Mesothelial cell of epicardium (in vitro differentiated cells): ENCODE measurements at places on chromosomes 6 and 20. TPM values are rescaled to one million over a fixed set of nuclear protein-coding genes. Genes with fewer than 3 reads are reported as not detected.

GRCh38 chr6:165846123-165846966, 183.3 kb upstream of the PDE10A start:
- DNase-seq, result no peak

- peak; percentile 58 for DNase-seq
Observed at GRCh38 chr6:42978487-42978838, 518 bp downstream of the PEX6 start.

DNA sequence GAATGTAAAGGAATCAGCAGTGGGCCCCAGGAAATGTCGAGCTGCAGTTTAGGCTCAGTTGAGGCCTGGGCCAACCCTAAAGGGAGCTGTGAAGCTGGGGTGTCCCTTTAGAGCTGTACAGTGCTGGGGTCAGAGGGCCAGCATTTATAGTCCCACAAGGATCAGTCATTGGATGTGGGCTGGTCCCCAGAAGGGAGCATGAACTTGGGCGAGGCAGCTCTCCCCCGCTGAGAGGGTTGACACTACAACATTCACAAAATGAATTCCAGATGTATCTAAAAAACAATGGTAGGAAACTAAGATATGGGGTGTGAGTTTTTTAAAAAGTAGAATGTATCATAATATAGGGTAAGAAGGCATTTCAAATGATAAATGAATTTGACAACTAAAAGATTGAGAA, 29.7 kb upstream of the TMX4 start:
- no peak for DNase-seq

DNA sequence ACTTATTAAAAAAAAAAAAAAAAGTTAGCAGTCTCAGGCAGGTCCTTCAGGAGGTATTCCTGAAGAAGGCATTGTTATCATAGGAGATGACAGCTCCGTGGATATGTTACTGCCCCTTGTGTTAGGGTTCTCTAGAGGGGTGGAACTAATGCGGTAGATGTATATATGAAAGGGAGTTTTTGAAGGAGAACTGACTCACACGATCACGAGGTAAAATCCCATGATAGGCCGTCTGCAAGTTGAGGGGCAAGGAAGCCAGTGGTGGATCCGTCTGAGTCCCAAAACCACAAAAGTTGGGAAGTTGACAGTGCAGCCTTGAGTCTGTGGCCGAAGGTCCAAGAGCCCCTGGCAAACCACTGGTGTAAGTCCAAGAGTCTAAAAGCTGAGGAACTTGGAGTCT, 103.4 kb downstream of the TULP4 start:
- no peak for DNase-seq

- DNase-seq, result no peak
Observed at GRCh38 chr6:72770959-72771358, 149.1 kb downstream of the KCNQ5 start.

GRCh38 chr6:166862287-166862977, 93.9 kb downstream of the RNASET2 start:
- DNase-seq, result no peak

DNA sequence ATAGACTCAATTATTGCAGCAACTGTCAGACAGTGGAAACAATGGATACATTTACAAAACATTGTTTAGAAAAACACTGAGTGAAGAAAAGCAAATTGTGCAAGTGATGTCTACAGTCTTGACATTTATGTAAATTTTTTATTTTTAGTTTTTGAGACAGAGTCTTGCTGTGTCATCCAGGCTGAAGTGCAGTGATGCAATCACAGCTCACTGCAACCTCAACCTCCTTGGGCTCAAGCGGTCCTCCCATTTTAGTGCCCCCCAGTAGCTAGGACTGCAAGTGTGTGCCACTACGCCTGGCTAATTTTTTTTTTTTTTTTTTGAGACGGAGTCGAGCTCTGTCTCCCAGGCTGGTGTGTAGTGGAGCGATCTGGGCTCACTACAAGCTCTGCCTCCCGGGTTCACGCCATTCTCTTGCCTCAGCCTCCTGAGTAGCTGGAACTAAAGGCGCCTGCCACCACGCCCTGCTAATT, 9.7 kb downstream of the CNBD2 start:
- no peak for DNase-seq

DNA sequence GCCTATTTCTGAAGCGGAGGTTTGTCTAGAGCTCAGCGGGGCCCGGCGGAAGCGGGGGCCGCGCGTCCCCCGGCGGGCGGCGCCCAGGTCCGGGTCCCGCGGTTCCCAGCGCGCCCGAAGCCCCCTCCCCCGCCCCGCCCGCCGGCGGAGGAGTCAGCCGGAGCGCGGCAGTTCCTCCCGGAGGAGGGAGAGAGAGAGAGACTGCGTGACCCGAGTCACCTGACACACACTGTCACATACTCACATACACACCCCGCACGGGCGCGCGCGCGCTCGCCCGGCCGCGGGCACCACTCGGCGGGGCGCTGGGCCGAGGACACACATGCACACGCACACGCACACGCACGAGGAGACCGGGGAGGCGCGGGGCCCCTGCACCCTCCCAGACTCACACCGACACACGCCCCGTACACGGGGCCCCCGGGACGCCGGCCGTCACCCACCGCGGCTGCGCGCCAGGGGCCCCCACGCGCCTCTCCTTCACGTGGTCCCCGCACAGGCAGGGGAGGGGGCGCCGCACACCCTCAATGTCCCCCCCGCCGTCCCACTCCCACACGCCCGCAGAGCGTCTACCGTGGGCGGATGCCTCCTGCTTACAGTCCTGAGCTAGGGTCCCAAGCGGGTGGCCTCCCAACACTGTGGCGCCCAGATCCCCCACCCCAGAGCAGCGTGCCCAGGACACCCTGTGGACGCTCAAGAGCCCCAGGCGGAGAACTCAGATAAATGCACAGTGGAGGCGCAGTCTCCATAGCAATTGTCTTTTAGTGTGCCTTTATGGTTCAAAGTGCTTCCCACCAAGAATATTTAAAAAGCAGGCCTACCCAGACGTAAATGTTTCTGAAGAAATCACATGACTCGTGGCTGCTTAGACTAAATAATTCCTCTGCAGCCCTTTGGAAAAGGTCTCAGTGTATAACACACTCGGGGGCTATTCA, at the start of gene RRAGD:
Gene RRAGD, minus strand, starts transcription at position 203 of the 935 bp plus-strand sequence. CDS start 280 bp downstream, outside the sequence.
- peak; percentile 42 for DNase-seq

DNA sequence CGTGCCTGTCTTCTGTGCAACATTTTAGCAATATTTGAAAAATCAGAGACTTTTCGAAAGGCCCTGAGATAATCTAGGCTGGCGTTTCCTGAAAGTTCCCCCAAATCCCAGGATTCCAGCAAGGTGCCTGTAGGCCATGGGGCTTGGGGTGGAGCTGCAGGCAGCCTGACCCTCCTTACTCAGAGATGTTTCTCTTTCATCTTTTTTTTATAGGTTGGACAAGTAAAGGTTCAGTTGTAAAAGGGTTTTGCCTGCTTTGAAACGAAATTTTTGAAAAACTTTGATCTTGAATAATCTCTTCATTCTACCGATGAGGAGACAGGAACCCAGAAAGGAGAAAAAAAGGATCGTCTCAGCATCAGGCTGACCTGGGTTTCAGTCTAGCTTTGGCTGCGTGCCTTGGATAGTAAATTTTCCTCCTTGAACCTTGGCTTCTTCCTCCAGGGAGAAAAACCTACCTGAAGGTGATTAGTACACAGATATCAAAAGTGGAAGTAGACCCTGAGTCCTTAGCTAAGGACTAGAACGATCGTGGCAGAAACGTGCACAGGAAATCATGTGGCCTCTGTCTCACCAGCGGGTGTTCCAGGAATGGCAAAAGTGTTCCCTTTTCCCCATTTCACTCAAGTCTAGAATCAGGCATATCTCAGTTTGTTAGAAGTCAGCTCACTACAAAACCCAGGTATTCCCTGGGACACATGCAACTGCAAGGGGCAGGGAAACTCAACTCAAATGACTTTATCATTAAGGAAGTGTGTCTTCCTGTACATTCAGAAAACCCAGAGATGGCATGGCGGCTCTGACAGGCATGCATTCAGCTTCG, 128.2 kb upstream of the PTPN1 start:
- DNase-seq, result no peak

DNA sequence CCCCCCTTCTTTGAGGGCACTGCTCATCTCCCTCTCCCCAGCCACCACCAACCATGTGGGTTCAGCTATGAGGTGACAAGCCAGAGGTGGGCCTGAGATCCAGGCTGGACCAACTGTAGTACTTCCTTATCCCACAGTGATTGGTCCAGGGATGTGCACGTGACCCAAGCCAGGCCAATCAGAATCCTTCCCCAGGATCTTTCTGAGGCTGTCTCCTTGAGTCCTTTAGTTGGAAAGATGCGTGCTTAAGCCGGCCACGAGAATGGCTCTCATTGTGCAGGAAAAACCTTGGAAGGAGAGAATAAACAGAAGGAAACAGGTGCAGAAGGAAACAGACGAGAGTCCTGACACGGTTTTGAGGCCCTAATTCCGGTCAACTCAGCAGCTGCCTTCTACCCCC, 39.2 kb downstream of the ZC3H12D start:
- DNase-seq, result no peak

Gene EPPIN
- total RNA-seq, result not detected in 3 replicates

DNA sequence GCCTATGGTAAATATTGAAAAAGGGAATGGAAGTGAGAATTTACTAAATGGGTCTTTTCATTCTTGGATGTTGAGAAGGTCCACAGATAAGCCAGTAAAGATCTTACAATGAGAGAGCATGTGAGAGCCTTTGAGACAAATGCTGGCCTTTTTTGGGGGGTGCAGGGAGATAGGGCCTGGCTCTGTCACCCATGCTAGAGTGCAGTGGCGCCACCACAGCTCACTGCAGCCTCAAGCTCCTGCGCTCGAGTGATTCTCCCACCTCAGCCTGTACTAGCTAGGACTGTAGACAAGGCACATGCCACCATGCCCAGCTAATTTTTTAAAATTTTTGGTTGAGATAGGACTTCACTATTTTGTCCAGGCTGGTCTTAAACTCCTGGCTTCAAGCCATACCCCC, 63.2 kb upstream of the TMEM181 start:
- DNase-seq, result no peak

Gene STMND1
- total RNA-seq, result 0.34 to 0.38 TPM in 2 of 3 replicates, not detected in the other

Gene SLC22A2
- 0.07 TPM in 1 of 3 replicates, not detected in the others for total RNA-seq

GRCh38 chr6:45541934-45542333, 164.2 kb upstream of the SUPT3H start:
- DNase-seq, result no peak

GRCh38 chr20:6680441-6680840, 87.0 kb upstream of the BMP2 start:
- DNase-seq, result no peak

DNA sequence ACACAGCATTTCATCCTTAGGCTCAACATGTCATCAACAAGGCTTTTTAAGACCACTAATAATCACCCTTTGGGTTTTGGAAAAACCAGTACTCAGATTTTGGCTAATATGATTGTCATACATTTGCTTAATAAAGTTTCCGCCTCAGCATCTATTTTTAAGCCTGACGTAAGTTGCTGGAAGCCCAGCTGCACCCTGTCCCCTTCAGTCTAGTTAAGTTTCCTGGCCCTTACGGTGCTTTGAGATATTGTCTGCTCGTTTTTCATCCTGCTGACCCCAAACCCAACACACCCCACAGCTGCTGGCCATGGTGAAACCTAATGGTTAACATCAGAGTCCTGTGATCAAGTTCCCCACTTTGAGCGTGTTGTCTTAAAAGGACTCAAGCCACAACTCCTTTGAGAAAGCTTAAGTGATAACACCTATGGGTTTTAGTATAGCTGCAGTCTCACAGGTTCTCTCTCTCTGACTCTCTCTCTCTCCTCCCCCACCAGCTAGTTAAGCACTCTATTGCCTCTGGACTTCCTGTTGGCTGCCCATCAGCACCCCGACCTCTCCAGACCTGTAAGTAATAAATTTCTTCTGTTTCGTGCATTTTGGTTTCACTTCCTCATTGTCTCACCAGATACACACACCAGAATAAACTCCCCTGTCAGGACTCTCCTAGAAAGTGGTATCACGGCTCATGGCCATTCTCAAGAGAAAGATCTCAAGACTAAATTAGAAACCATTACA, 802.0 kb downstream of the C6orf118 start:
- DNase-seq, result no peak

DNA sequence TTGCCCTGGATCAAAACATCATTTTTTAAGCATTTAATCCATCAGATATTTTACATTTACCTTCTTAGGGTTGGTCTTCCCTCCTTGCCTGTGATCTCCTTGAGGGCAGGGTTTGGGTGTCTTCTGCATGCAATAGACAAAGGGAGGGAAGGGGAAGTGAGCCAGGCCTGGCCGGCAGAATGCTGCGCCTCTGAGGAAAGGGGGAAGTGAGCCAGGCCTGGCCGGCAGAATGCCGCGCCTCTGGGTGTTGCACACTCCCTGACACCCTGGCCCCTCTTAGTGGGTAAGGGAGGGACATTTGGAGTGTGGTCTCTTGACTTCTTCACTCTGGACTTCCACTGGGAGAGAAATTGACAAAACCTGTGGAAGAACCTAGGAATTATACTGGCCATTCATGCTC, 12.4 kb downstream of the PSMF1 start:
- DNase-seq, result no peak

DNA sequence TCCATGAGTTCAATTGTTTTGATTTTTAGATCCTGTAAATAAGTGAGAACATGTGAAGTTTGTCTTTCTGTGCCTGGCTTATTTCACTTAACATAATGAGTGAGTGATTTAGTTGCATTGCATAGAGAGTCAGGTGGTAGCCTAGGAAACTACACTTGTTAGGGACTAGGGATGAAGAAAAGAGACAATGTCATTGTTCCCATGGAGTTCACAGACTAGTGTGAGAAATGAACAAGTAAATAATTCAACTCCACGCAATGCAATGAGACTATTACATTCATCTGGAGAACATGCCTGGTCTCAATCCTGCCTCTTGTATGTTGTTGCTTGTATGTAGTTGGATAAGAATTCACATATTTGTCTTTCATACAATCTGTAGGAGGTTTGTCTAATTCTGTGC, 76.3 kb upstream of the B3GAT2 start:
- DNase-seq, result no peak

DNA sequence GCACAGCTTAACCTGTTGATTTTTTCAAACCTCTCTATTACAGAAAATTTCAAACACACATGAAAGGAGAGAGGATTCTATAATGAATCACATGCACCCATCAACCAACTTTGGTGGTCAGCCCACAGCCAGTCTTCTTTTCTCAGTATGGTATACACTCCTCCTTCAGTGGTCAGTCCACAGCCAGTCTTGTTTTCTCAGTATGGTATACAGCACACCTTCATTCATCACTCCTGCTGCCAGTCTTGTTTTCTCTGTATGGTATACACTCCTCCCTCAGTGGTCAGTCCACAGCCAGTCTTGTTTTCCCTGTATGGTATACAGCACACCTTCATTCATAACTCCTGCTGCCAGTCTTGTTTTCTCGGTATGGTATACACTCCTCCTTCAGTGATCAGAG, 67.8 kb downstream of the SYNDIG1 start:
- DNase-seq, result no peak

Gene FGD2
- total RNA-seq, result not detected in 3 replicates

DNA sequence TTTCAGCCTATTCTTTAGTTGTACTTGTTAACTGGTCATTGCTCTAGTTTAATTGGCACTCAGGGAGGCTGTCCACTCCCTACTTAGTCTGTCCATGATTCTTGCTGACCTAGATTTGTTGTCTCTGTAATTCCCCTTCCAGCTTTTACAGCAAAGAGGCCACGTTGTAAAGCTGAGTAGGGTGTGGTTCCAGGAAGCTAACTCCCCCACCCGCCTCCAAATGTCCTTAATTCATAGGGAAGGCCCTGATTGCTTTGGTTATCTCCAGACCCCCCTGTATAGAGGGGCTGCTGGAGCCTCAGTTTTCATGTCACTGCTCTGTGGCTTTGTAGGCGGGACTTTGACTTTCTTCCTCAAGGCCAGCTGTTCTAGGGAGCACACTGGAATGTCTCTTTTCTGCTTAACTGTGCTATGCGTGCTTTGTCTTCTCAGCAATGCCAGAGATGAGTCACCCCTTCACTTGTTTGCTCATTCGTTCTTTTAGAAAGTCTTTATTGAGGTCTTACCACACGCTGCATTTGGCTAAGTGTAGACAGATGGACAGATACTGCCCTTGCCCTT, 175.1 kb upstream of the JAG1 start:
- no peak for DNase-seq

Gene HLA-DQB1
- total RNA-seq, result 9.0 to 9.8 TPM (median 9.7 TPM) in 3 replicates

Gene FRMD1
- not detected in 3 replicates for total RNA-seq
